HFFc6 (cell line): ENCODE measurements at places on chromosomes 12 and 14.

- no peak for DNase-seq
These were observed 11.1 kb upstream of the KRT1 start for GRCh38 chr12:52691076-52691840.

- DNase-seq = no peak
These were observed 11.7 kb upstream of the DAAM1 start for GRCh38 chr14:59176765-59177164.

DNA sequence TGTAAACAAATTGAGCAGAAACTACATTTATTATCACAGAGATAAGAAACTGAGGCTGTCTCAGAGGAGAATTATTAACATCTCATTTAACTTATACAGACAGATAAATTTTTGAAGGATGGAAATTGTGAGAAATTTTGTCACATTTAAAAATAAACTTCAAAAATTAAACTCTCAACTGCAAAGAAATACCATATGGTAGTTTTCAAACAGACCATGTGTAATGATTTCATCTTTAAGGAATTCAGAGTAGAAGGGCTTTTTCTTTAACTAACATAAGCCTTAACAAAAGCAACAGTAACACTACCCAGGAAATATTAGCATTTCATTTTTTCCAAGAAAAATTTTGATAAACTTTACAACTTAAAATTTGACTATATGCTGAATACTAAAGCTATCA, 26.6 kb downstream of the NUP37 start:
- peak; percentile 8 for DNase-seq

DNA sequence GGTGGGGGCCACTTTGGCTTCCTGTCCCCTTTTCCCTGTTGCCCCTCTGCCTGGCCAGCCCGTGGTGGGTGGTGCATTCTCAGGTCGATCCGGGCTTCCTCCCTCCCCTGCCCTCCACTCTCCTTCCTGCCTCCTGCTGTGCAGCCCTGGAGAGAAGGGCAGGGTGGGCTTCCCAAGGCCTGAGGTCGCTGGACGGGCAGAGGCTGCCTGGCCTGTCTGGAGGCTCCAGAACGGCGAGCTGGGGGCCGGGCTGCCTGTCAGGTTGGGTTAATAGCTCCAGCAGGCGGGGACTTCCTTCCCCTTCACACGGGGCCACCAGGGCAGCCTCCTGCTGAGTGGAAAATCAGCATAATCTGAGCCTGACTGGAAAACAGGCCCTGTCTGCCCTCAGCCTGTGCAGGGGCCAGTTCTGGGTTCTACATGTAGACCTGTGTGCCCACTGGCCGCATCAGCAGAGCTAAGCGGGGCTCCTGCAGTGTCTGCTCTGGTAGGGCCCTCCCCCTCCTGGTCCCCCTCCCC, 11.3 kb downstream of the KIF26A start:
- no peak for DNase-seq

GRCh38 chr14:105055334-105055733, 9.9 kb downstream of the GPR132 start:
- DNase-seq = no peak

- no peak for DNase-seq
These were observed 18.9 kb downstream of the CCDC88C start for GRCh38 chr14:91398707-91399106.

- DNase-seq = no peak
These were observed 197.8 kb downstream of the PPM1H start for GRCh38 chr12:62737188-62737587.

DNA sequence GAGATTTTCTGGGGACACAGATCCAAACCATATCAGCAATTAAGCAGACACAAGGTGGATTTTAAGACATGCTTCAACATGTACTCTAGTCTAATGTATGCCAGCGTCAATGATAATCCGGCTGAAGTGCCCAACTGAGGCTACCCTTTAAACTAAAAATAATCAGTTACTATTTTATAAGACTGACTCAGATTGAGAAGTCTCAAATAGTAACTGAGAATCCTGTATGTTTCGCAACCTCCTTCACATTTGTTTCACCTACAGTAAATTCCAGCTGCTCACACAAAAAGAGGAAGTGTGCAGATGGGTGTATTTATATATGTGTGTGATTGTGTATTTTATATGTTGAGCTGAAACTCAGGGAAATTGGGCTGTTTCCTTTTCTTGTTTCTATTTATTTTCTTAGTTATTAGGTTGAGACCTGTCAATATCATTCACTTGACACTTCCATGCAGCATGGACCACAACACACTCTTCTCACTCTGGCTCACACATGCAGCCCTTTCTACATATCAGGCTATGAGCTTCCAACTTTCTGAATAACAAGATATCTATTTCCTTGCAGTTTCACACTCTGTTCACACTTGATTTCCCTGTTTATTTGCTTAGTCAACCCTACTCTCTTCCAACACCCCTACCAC, 1224.9 kb upstream of the TMEM132C start:
- DNase-seq = no peak

DNA sequence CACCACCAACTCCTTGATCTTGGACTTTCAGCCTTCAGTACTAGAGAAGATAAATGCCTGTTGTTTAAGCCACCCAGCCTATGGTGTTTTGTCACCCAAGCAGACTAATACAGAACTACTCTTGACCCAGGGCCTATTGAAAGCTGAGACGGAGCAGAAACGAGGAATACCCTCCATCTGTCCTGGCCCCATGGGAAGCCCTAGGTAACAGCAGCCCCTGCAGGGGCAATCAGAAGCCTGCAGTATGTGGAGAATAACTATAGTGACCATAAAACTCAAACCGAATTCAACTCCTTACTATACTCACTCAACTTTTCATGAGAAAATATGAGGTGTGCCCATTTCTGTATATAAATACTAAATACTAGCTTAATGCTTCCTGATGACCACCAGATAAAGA, 307.4 kb downstream of the NUAK1 start:
- DNase-seq = no peak

GRCh38 chr14:105275267-105275946, 25.4 kb downstream of the BRF1 start:
- DNase-seq = peak; percentile 39

- DNase-seq = peak; percentile 47
These were observed 275.9 kb downstream of the FBXL14 start for GRCh38 chr12:1318327-1319031.

- DNase-seq = no peak
These were observed 126.0 kb downstream of the CHST11 start for GRCh38 chr12:104582739-104583138.

GRCh38 chr14:61932974-61933373, 170.8 kb downstream of the SNAPC1 start:
- DNase-seq = no peak

DNA sequence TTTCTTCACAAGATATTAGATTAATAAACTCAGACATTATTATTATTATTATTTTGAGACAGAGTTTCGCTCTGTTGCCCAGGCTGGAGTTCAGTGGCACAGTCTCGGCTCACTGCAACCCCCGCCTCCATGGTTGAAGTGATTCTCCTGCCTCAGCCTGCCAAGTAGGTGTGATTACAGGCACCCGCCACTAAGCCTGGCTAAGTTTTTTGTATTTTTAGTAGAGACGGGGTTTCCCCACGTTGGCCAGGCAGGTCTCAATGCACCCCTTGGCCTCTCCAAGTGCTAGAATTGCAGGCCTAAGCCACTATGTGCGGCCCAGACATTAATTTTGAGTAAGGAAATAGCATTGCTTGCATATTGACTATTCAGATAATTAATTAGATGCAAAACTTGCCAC, 554.9 kb upstream of the LRFN5 start:
- no peak for DNase-seq

- DNase-seq = no peak
These were observed 14.2 kb upstream of the HELB start for GRCh38 chr12:66288121-66288520.

GRCh38 chr12:131112021-131112420, 158.3 kb downstream of the ADGRD1 start:
- no peak for DNase-seq
